Activated naive CD4-positive, alpha-beta T cell (primary cell): ENCODE measurements at places on chromosomes 7 and 10.

DNA sequence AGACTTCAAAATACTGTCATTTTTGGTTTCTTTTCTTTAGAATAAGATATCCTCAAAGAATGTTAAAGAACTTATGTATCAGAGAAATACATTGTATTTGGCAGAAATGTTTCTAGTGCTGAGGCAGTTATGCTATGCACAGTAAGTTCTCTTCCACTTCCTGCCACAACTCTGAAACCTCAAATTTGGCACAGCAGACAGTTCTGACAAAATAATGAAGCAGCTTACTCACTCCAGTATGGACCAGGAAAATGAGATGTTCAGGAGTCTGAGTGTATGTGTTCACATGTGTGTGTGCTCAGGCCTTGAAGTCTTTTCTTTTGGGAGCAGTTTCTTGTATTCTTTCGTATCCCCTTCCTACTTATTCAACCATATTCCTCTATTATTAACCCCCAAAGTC is 197.0 kb upstream of the AGK start:
- no peak for DNase-seq

DNA sequence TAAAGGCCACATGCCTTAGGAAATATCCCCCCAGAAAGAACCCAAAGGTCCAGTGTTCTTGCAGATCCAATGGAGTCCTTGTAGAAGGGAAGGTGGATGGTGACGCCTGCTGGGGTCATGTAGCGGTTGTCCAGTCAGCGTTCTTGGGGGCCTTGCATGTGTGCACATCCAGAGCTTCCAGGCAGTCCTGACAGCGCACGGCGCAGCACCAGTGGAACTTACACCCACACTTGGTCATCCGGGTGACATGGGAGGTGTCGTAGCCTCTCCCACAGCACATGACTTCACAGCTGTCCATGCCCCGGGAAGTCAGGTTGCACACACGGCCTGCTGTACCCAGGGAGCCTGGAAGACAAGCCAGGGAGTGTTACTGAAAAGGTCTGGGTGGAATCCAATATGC is 44.8 kb downstream of the WNT2 start:
- DNase-seq: no peak

DNA sequence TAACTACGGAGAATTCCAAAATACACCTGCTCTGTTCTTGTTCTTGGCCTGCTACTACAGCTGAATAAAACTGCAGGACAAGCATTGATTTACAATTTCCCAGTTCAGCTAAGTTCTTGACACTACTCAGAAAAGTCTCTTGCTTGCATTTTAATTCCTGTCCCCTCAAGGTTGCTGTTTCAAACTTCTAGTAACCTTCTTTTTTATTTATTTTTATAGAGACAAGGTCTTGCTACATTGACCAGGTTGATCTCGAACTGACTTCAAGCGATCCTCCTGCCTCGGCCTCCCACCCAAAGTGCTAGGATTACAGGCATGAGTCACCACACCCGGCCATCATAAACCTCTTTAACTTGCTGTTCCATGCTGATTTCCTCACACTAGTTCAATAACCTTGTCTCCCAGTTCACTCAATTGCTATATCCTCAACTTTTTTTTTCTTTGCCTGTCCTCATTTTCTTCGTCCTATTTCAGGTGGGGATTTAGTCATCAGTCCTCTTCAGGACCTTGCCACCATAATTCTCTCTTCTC is 79.9 kb downstream of the ARHGAP21 start:
- no peak for DNase-seq

- no peak for DNase-seq
Observed at GRCh38 chr7:65004575-65004974, 1.9 kb downstream of the ERV3-1 start.

- peak; percentile 15 for DNase-seq
Observed at GRCh38 chr10:96043893-96044715, 721 bp downstream of the CCNJ start.

DNA sequence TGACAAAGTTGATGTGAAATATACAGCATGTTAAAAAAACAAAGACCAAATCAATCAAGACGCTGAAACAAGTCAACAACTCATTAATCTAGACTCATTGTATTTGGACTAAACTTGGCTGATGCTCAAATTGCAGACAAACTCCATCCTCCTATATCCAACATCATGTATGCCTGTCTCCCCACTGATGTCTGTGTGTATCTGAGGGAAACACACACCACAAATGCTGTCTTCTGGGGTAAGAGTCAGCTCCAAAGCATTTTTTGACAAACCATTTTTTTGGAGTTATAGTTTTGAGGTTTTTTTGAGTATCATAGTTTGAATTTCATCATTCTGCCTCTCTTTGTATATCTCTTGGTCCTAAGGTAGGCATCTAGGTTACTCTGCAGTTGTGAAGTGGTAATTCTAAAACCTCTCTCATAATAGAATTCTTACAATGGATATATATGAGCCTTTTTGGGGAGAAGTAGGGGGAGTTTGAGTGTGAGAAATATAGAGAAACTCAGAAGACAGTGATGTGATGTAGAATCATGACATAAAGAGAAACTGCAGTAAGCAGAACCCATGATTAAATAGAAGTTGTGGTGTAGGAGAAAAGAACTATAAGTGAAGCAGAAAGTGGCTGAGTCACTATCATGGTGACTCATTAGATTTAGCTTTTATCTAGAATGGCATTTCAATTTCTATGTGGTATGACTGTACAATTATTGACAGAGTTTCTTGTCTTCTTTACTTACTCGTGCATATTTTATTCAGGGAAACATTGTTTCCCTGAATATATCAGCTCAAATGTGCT is 1531.1 kb upstream of the LRRTM3 start:
- DNase-seq: no peak

- no peak for DNase-seq
Observed at GRCh38 chr7:150516956-150517745, 2.5 kb downstream of the GIMAP7 start.

- no peak for DNase-seq
Observed at GRCh38 chr10:29795850-29796249, 161.1 kb upstream of the SVIL start.
